Activated naive CD8-positive, alpha-beta T cell treated with anti-CD3 and anti-CD28 coated beads for 36 hours (primary cell): ENCODE measurements at places on chromosomes 12 and 14.
A peak's percentile ranks its signal among the peaks of the same experiment; 100 is the strongest.

DNA sequence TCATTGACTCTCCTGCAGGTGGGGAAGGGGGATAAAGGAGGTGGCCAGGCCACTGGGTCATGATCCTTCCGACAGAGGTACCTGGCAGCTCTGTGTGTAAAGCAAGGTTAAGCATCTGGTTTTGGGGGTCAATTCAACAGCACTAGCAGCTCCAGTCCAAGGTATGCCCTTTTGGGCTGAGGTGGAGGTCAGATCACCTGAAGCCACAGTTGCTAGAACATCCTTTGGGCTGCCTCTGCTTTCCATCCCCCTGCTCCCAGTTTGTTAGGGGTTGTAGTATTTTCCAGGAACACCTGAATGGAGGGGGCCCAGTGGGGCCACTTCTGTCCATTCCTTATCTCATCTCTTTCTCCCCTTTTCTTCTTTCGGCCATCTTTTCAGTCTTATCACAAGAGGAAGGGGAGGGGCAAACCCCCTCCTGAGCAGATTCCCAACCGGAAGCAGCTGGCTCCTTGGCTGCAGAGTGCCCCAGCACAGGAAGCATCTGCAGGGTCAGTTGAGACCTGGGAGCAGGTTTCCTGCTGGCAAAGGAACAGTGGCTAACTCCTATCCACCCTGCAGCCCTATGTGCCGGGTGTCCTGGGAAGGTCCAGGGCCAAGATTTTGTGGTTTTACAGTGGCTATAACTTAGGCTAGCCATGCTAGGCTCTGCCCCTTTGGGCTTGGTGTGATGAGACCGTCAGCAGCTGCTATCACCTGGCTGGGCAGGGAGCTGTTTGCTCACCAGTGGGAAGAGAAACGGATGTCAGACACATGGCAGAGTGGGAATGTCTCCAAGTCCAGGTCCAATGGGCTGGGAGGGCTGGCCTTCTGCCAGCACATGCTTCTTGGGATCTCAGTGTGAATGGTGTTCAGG lies 40.2 kb downstream of the SH2B3 start:
- no peak for DNase-seq

DNA sequence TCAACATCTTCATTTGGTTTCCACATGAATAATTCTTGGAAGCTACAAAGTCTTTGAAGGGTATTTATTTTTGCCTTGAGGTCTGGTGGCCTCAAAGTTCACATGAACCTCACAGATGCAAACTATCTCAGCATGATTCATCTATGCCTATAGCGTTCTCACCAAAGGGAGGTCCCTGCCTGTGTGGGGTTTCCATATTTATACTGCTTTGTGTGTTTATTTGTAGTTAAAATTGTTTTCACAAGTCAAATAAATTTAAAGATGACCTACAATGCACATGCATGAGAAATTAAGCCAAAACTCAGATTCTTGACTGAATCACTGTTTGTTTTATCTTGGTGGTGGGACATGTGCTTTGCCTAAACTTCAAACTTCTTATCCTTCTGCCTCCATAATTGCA lies 176.7 kb downstream of the PPM1H start:
- peak; percentile 29 for DNase-seq

- no peak for DNase-seq
Measured at GRCh38 chr12:22635812-22636211, 10.8 kb downstream of the ETNK1 start.

DNA sequence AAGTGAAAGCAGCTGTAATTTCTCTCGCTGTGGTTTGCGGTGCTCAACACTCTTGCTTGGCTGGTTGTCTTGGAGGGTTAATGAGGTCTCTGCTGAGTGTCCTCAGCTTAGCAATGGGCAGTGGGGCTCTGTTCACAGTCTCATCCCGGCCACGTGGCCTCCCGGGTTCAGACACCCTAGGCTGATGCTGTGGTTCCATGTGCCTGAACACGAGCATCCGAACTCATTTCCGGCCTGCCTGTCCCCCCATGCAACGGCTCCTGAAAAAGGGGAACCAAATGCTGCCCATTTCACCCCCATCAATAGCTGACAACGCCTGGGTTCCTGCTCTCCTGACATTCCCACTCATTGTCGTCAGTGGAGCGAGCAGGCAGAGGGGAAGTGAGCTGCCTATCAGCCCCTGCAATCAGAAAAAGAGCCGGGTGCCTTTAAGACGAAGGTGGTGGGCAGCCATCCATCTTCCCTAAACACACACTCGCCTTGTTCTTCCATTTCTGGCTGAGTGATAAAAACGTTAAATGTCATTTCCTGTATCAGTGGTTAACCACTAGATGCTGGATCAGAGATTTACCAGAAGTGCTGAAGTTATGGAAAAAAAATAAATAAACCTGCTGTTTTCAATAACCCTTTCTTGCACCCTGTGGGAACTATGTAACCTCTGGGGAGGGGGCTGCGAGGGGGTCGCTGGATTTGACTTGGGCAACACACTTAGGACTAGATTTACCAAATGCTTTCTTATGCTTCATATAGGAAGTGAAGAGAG lies 60.3 kb upstream of the BCL2L14 start:
- peak; percentile 80 for DNase-seq

- DNase-seq = no peak
Measured at GRCh38 chr12:123843912-123844748, 82.0 kb downstream of the DNAH10 start.

DNA sequence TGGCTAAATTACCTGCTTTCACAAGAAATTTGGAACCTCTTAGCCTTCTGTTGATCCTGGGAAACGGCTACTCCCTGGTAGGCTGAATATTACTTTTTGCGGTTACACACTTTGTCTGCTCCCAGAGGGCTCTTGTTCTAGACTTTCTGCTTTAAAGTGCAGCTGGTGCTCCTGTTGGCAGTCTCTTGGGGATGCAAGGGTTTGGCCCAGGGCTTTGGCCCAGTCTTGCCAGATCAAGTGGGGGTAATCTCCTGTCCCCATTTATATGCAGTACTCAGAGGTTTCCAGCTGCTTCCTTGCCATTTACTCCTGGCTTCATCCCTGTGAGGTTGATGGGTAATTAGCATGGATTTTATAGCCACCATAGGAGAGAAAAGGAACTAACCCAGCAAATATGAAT lies 558.2 kb upstream of the MIS18BP1 start:
- DNase-seq = no peak

DNA sequence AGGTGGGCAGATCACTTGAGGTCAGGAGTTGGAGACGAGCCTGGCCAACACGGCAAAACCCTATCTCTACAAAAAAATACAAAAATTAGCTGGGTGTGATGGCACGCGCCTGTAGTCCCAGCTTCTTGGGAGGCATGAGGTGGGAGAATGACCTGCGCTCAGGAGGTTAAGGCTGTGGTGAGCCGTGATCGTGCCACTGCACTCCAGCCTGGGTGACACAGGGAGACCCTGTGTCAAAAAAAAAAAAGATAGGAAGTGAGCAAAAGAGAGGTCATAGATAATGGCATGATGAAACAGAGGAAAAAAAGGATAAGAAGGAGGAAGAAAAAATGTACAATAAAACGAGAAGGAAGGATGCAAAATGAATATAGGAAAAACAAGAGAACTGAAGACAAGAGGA lies 159.5 kb downstream of the ETV6 start:
- no peak for DNase-seq

GRCh38 chr14:100904307-100905087 lies 975 bp upstream of the RTL1 start:
- DNase-seq = no peak

GRCh38 chr14:54348001-54348611 lies 48.7 kb upstream of the CDKN3 start:
- DNase-seq = no peak
